Activated CD8-positive, alpha-beta memory T cell treated with anti-CD3 and anti-CD28 coated beads for 36 hours (primary cell): ENCODE measurements at places on chromosomes 3 and 15. TPM values are rescaled to one million over a fixed set of nuclear protein-coding genes. Genes with fewer than 3 reads are reported as not detected.

Gene FBXW12
- not detected for total RNA-seq

Gene SPTSSB
- not detected for total RNA-seq

Gene HIGD2B
- 0.17 TPM for total RNA-seq

Gene AP3S2
- 16.7 TPM for total RNA-seq

Gene ANKRD34C
- total RNA-seq: not detected

Gene ECE2
- total RNA-seq: not detected

Gene PLA2G4E
- not detected for total RNA-seq

Gene UBAP1L
- total RNA-seq: 2.9 TPM
